ENCODE measurements at places on chromosomes 13 and 19. TPM values are rescaled to one million over a fixed set of nuclear protein-coding genes. Genes with fewer than 3 reads are reported as not detected.

DNA sequence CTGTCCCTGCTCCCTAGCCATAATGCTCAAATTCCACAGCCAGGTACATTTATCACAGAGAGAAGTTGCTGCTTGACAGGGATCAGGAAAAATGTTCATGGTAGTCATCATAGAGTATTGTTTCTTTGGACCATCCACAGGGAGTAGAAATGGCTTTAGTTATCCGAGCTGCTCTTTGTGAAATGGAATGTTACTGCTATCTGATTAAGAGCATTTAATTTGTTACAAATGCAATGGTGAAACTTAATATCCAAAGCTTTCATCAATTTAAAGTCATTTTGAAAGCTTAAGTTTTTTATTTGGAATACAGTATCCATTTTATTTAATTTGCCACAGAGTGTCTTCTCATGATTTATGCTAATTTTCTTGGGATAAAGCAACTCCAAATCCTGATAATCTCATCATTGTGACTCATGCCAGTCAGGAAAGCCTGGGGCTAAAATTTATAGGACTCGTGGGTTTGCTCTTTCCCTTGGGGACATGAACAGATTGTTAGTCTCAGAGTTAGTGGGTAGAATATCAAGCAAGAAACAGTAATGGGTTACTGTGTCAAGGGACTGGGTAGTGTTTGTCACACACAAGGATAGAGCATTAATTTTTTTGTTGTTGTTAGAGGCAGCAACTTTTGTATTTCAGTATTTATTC lies 59.8 kb downstream of the SCEL start:
- H3K4me1 ChIP-seq, result no peaks in the 10 kb centered on the region
- no peak for DNase-seq
- H3K27me3 ChIP-seq, result peaks cover 3% of the 10 kb centered on the region
- H3K36me3 ChIP-seq, result no peaks in the 10 kb centered on the region
- no peak overlapping the region for H3K27ac ChIP-seq

DNA sequence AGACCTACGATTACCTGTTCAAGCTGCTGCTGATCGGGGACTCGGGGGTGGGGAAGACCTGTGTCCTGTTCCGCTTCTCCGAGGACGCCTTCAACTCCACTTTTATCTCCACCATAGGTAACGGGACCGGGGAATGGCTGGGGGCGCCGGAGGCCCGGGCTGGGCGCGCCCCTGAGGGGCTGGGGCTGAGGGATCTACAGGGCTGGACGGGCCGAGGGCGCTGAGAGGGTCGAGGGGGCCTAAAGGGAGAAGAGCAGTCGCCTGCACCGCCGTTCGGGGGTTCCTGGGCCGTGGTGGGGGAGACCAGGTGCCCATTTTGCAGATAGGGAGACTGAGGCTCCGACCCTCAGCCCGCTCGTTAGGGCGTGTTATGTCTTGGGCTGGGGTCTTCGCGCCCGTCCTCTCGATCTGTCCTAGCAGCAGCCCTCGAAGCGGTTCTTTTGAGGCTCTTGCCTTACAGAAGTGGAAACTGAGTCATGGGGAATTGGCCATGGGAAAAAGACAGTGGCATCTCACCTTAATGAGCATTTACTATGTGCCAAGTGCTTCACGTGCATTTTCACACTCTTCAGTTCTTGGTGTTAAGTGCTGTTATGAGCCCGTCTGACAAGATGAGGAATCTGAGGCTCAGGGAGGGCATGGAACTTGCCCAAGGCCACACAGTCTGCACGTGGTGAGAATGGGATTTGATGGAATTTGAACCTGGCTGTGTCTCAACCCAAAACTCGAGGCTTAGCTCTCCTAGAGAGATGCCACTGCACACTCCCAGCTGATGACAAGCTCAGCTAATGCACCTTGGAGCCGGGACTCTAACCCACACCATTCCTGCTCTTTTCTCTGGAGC lies 442 bp downstream of the RAB8A start:
- H3K4me1 ChIP-seq, result peaks cover 7% of the 10 kb centered on the region
- peak; percentile 26 for DNase-seq
- H3K36me3 ChIP-seq, result no peaks in the 10 kb centered on the region
- peak overlapping the region; percentile 95 for H3K27ac ChIP-seq
- no peaks in the 10 kb centered on the region for H3K27me3 ChIP-seq

- no peak overlapping the region for H3K27ac ChIP-seq
- no peak overlapping the region for H3K4me3 ChIP-seq
- no peak for DNase-seq
- no peaks in the 10 kb centered on the region for H3K27me3 ChIP-seq
Measured at GRCh38 chr13:29749401-29750182, 100.8 kb downstream of the UBL3 start.

DNA sequence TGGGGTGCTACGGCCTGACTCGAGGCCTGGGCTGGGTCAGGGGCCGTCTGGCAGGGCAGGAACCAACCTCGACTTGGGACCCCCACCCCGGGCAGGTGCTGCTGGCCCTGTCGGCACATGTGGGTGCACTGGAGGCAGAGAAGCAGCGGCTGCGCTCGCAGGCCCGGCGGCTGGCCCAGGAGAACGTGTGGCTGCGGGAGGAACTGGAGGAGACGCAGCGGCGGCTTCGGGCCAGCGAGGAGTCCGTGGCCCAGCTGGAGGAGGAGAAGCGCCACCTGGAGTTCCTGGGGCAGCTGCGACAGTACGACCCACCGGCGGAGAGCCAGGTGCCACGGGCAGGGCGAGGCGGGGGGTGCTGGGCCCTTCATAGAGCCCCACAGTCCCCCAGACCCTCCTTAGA lies 5.9 kb downstream of the KLC3 start:
- DNase-seq, result no peak
- H3K36me3 ChIP-seq, result peaks cover 2% of the 10 kb centered on the region
- peaks cover 7% of the 10 kb centered on the region for H3K27me3 ChIP-seq
- H3K4me3 ChIP-seq, result no peak overlapping the region
- H3K4me1 ChIP-seq, result no peaks in the 10 kb centered on the region

GRCh38 chr13:43979492-43979891 lies 99.8 kb downstream of the LACC1 start:
- DNase-seq, result no peak
- no peak overlapping the region for H3K4me3 ChIP-seq
- no peaks in the 10 kb centered on the region for H3K27me3 ChIP-seq
- peaks cover 24% of the 10 kb centered on the region for H3K4me1 ChIP-seq

- DNase-seq, result no peak
- no peaks in the 10 kb centered on the region for H3K36me3 ChIP-seq
- H3K27me3 ChIP-seq, result no peaks in the 10 kb centered on the region
Measured at GRCh38 chr13:95323930-95324662, 22.8 kb upstream of the ABCC4 start.

DNA sequence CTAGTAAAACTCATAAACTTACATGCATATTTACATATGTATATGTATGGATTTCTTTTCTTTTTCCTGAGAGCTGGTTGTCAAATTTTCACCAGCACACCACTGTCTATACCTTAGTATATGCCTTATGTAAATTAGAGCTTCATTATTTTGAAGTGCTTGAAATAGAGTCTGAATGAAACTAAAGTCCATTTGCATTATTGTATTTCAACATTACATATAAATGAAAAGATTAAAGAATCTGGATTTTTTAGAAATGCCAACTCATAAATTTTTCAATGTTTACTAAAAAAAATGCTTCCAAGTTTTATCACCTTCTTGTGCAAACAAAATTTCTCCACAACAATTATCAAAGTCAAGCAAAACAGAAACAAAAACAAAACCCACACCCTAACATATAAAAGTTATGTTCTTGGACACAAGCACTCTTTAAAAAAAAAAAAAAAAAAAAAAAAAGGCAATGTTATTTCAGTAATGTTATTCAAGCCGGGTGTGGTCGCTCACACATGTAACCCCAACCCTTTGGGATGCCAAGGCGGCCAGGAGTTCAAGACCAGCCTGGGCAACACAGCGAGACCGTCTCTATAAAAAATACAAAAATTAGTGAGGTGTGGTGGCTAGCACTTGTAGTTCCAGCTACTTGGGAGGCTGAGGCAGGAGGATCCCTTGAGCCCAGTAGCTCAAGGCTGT lies 18.3 kb downstream of the MED26 start:
- H3K27ac ChIP-seq, result no peak overlapping the region
- no peaks in the 10 kb centered on the region for H3K27me3 ChIP-seq
- H3K4me1 ChIP-seq, result peaks cover 7% of the 10 kb centered on the region
- H3K4me3 ChIP-seq, result no peak overlapping the region

- H3K4me3 ChIP-seq, result no peak overlapping the region
- no peaks in the 10 kb centered on the region for H3K27me3 ChIP-seq
- H3K36me3 ChIP-seq, result peaks cover 6% of the 10 kb centered on the region
Measured at GRCh38 chr19:4059453-4059871, 7.2 kb downstream of the ZBTB7A start.

DNA sequence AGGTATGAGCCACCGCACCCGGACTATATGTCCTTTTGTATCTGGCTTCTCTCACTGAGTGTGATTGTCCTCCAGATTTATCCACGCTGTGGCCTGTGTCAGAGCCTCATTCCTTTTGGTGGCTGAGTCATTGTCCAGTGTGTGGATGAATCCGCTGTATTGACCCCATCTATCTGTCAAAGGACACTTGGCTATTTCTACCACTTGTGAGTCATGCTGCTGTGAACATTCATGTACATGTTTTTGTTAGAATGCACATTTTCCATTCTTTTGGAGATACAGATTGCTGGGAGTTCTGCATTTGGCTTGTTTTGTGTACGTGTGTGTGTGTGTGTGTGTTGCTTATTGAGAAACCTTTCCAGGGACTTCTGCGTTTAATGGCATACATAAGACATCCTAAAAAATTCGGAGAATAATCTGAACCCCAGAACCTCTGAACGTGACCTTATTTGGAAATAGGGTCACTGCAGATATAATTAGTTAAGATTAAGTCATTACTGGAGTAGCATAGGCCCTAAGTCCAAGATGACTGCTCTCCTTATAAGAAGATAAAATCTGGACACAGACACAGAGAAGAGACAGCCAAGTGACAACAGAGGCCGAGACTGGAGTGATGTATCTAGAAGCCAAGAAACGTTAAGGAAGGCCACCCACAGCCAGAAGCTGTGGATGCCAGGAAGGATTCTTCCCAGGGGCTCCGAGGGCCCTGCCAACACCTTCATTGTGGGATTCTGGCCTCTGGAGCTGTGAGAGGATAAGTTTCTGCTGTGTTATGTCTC lies 4.9 kb upstream of the GIPC3 start:
- no peak overlapping the region for H3K27ac ChIP-seq
- no peaks in the 10 kb centered on the region for H3K36me3 ChIP-seq
- peaks cover 3% of the 10 kb centered on the region for H3K4me1 ChIP-seq
- H3K4me3 ChIP-seq, result no peak overlapping the region

DNA sequence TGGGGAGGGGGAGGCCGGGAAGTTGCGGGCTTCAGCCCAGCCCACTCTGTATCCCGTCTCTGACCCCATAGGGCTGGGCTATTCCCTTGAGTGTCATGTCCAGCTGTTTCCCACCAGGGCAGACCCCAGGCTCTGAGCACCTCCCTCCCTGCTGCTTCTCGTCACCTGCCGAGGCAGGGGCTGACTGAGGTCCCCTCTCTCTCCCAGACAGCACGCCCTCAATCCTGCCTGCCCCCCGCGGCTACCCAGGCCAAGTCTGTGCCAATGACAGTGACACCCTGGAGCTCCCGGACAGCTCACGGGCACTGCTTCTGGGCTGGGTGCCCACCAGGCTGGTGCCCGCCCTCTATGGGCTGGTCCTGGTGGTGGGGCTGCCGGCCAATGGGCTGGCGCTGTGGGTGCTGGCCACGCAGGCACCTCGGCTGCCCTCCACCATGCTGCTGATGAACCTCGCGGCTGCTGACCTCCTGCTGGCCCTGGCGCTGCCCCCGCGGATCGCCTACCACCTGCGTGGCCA lies 625 bp downstream of the F2RL3 start:
- peak overlapping the region; percentile 95 for H3K27ac ChIP-seq
- H3K4me1 ChIP-seq, result peaks cover 31% of the 10 kb centered on the region
- no peaks in the 10 kb centered on the region for H3K36me3 ChIP-seq
- DNase-seq, result no peak
- no peaks in the 10 kb centered on the region for H3K27me3 ChIP-seq

The PDE4C gene
- 8.3 TPM for total RNA-seq

The MBD3L3 gene
- not detected for total RNA-seq

The TEX26 gene
- not detected for total RNA-seq

The ZNF541 gene
- not detected for total RNA-seq

The GADD45B gene
- 44.8 TPM for total RNA-seq

The RFPL4A gene
- not detected for total RNA-seq

The KIR2DL3 gene
- total RNA-seq, result not detected

The SIX5 gene
- 78.8 TPM for total RNA-seq

The OR7D2 gene
- total RNA-seq, result 0.15 TPM

The LINGO3 gene
- total RNA-seq, result 3.1 TPM
